Astrocyte of the hippocampus (primary cell): ENCODE measurements at places on chromosomes 6 and 20.

DNA sequence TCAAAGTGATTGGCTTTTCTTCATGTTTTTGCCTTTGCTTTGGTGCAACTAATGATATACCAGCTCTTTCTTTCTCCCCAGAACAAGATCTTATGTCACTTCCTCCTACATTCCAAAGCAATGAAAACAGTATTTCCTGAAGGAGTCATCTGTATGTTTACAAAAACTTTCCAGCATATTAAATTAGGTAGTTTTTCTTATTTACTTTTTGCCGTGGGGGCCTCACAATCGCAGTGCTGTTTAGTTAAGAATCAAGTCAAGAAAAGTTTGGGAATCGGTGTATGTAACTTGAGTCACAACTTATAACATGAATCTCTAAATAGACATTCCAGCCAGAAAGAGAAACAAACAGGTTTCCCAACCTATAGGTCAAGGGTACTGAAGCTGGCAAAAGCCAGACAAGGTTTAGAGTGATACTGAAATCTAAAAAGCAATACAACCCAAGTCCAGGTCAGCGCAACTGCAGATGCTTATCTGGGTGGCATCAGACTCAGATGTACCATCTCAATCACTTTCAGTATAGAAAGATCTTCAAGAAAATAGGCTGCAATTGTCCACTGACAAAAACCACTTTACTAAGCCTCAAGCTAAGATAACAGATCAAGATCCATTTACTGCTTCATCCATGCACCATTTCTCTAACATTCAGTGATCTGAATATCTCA is 63.6 kb downstream of the IPCEF1 start:
- DNase-seq = peak; percentile 77

DNA sequence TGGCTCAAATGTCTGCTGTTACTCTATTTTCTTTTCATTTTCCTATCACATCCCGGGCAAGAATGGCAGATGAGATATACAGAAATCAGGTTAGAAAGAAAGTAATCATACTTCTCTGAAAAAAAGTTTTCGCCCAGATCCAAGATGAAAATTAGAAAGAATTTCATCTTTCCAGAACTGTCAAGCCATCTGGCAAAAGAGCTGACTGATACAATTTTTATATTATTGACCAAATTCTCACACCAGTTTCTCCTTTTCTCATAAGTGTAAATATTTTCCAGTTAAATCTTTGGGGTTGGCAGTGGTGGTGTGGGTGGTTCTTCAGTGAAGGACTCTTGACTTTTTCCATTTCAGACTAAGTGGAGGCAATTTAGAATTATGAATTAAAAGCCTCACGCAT is 371.9 kb downstream of the CD83 start:
- no peak for DNase-seq

DNA sequence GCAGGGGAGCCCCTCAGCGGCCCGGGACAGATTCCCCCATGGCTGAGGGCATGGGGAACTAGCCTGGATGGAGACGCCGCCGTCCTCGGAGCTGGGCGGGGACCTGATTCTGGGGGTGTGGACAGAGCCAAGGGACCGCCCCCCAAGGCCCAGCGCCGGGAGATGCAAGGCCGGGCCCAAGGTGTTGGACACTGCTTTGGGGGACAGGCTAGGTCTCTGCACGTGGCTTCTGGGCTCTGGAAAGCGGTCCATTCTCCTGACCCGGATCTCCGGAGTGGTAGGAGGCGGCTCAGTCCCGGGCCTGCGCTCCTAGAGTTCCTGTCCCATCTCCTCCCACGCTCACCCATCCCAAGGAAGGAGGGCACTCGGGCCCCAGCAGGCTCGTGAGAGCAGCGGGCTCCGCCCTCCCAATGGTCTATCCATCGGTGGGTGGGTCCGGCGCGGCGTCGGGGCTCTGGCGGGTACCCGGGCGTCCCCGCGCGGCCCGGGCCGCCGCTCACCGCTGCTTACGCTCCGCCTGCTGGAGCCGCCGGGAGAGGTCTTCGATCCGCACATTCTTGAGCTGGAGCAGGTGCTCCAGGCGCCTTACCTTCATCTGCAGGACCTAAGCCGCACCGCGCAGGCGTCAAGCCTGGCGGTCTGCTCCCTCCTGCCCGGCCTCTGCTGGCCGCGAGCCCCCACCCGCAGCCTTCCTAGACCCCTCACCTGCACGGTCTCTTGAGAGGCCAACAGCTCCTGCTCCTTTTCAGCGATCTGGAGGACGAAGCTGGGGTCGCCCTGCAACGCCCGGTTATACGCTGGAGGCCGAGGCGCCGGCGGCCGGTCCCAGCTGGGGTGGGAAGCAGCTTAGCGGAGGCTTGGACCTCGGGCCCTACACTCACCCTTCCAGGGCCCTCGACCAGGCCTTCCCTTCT is 3.3 kb downstream of the SPEF1 start:
- DNase-seq = peak; percentile 53

DNA sequence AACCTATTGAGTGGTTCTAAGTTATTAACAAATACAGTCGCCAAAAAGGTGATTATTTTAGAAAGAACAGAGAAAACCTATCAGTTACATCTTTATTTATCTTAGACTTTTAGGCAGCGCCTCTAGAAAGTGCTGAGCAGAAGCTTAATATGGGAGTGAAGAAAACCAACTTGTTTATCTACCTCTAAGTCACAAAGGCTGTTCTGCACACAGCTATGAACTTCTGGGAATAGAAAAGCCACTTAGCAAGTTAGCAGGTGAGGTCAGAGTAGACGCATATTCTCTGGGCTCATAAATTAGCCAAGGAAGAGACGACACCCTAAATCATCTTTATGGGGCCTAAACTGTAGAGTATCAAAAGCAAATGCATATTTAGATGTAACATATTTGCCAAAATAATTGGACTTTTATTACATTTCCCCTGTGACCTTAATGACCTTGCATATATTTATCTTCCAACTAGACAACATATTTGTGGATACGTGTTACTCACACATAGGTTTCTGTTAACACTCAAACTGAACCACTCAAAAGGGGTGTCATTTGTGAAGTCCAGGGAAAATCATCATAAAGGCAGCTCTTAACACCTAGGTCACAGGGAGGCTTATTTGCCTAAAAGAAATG is 267.1 kb downstream of the ADGB start:
- DNase-seq = no peak

- DNase-seq = no peak
These were observed 43.4 kb downstream of the NHSL1 start for GRCh38 chr6:138455746-138456400.

- DNase-seq = no peak
These were observed 64.5 kb upstream of the RIN2 start for GRCh38 chr20:19693508-19693907.

GRCh38 chr20:38961530-38962043 is 557 bp upstream of the DHX35 start:
- no peak for DNase-seq

GRCh38 chr6:15244620-15245360 is 1.1 kb upstream of the JARID2 start:
- DNase-seq = peak; percentile 82

DNA sequence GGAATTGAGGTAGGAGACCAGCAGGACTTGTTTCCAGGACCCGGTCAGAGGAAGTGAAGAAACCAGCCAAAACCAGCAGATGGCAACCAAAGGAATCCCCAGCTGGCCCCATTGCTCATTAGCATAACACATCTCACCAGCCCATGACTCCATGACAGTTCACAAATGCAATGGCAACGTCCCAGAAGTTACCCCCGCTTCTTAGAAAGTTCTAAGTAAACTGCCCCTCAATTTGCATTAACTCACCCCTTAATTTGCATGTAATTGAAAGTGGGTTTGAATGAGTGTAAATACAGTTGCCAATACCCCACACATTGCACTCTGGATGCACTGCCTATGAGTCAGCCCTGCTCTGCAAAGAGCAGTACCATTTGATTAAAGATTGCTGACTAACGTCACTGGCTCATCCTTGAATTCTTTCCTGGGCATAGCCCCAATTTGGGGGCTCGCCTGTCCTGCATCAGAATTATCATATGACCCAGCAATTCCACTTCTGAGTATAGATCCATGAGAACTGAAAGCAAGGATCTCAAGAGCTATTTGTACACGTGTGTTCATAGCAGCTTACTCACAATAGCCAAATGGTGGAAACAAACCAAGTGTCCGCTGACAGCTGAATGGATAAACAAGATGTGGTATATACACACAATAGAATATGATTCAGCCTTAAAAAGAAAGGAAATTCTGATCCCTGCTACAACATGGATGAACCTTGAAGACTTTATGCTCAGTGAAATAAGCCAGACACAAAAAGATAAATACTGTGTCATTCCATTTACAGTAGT is 36.4 kb downstream of the MYLK4 start:
- DNase-seq = peak; percentile 90

DNA sequence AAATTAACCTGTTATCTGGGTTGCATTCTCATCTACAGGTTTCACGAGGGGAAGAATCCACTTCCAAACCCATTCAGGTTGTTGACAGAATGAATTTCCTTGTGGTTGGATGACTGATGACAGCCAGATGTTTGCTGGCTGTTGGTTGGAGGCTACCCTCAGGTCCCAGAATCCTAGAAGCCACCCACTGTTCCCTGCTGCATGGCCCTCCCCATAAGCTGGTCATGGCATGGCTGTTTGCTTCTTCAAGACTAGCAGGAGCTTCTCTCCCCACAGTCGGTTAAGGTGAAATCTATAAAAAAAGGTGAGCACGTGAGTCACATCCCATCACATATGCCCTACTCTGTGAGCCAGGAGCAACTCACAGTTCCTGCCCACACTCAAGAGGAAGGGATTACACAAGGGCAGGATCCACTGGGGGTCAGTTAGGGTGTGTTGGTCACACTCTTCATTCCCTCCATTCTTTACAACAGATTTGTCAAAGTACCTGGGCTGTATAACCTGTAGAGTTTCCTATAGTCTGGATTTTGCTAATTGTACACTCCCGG is 19.5 kb upstream of the RPS10 start:
- no peak for DNase-seq

DNA sequence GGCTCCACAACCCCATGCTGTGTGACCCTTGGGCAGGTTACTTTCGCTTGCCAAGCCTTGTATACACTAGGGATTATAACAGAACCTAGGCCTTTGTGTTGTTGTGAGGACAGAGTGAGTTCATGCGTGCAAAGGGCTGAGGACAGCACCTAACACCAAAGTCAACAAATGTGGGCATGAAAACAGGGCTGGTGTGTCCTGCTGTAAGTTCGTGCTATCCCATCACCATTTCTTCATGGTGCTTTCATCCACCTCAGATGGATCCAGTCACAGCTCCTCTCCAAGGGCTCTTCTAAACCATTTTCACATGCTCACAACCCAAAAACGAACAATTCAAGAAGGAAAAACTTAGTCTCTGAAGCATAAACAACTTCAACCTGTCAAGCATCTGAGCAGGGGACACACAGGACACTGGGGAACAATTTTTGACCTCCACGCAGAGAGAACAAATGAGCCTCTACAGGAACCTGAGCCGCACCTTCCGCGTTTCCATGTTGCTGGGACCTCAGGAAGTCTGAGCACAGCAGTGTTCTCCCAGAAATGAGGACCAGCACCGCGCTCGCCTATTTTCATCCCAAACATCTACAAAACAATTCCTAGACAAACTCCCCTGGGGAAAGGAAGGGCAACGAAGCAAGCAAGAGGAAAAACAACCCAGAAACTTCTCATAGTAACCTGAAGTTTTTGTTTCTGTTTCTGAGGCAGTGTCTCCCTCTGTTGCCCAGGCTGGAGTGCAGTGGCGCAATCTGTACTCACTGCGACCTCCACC is 3.1 kb downstream of the LRP11 start:
- no peak for DNase-seq

- DNase-seq = no peak
These were observed 61.6 kb downstream of the PLCB4 start for GRCh38 chr20:9130521-9130920.

- DNase-seq = peak; percentile 73
These were observed 2.1 kb downstream of the TSPYL4 start for GRCh38 chr6:116251568-116252384.

DNA sequence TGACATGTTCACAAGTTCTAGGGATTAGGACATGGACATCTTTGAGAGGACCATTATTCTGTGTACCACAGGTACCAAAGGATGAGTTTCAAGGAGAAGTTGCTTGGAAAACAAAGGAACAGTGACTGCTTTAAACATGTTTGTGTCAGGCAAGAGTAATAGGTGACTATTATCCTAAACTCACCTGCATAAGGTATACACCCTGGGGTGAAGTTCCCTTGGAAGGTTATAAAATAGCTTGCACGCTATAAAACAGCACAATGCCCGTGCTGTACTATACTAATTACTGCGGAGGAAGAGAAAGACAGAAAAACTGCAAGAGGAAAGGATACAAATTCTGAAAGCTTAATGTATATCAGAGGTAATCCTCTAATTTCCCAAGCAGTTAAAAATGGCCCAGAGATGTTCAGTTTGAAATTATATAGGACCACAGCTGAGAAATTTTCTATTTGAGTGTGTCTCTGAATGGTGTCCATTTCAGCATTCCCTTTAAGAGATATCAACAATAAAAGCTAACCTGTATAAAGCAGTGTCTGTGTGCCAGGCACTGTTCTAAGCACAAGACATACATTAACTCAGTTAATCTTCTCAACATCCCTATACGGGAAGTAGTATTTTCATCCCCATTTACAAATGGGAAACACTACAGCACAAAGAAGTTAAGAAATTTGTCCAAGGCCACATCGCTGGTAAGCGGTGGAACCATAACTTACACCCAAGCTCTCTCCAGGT is 19.7 kb downstream of the TBC1D32 start:
- no peak for DNase-seq

DNA sequence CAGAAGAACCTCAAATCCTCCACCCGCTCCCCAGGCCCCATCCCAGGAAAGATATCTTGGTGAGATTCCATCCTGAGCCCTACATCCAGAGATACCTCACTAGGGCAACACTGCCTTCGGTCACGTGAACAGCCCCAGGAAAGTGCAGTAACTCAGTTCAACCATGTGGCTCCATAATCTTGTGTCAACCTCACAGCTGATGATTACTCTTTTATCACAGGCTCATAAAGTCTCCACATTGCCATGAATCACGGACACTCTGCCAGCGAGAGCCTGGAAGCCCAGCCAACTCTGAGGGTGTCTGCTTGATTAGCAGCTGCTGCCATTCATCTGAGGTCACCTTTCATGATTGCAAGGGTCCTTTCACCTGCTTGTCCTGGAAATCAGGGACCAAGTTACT is 175.8 kb upstream of the LRFN2 start:
- DNase-seq = no peak

DNA sequence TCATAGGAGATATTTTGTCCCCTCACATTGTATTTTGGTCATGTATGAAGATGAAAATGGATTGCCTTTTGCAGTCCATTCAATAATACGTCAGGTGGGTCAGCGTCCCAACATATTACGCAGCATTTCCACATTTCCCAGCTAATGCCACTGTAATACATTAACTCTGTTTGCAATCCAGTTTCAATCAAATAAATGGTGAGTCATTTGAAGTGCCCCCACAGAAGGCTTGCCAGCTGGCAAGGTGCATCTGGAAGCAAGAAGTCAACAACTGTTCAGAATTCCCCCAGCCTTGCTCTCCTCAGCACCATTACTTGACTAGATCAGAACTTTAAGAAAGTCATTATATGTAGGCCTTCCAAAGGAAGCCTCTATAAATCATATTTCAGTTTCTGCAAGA is 50.4 kb downstream of the PHACTR1 start:
- no peak for DNase-seq

GRCh38 chr6:134026597-134026996 is 25.8 kb downstream of the SLC2A12 start:
- DNase-seq = peak; percentile 46

- no peak for DNase-seq
These were observed 784.9 kb downstream of the TENT5A start for GRCh38 chr6:80967609-80968008.

GRCh38 chr6:149938571-149939355 is 3.1 kb upstream of the ULBP2 start:
- DNase-seq = peak; percentile 38

- DNase-seq = no peak
These were observed 258.1 kb downstream of the DLL1 start for GRCh38 chr6:170032706-170033309.

GRCh38 chr6:170542031-170542719 is 10.9 kb downstream of the PSMB1 start:
- DNase-seq = no peak
